ENCODE measurements at places on chromosomes 12 and 14.

- no peak for DNase-seq
Measured at GRCh38 chr12:27828196-27828595, 48.2 kb upstream of the MANSC4 start.

- no peak for DNase-seq
Measured at GRCh38 chr12:52551216-52551865, 1.6 kb downstream of the KRT71 start.

DNA sequence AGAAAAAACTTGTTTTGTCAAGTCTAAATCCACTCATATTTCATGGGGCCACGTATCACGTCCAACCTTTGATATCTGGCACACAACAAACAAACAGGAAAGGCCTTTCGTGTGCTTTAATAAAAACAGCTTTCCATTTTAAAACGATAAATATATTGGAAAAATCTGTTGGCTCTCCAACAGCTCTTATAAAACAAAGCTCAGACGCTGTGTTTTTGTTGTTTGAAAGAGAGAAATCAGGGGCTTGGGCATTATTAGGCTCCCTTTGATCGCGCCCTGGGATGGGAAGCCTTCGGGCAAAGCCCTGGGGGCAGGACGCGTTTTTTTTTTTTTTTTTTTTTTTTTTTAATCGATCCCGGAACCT lies 429 bp upstream of the PLEKHA5 start:
- DNase-seq: no peak

DNA sequence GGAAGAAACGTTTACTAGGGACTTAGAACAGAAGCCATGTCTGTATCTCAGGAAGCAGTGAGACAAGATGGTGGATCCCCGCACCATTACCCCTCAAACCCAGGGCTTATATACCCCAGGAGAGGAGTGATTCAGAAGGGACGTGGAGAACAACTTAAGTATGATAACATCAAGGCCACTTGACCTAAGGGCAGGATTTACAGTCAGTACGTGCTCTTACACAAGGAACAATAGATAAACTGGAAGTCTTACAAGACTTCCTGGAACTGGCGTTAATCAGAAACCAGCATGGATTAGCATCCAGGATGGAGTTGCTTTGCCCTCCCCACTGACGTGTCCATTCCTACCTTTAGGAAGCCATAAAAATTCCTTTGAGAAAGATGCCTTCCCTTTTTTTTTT lies 8.6 kb upstream of the ETFBKMT start:
- DNase-seq: peak; percentile 23

DNA sequence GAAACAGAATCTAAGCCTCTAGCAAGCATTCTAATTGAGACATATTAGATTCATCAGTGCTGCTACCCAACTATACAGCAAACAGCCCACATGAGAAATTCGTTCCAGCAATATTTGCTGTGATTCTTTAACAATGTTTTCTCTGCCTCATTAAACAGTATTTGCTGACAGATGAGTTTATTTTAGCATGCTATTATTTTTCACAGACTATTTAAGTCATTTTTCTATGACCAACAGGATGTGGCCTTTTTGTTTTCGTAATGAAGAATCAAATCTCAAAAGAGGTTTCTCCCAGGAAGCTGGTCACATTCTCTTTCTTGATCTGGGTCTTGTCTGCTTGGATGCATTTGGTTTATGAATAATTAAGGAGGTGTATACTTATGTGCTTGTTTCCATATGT lies 23.2 kb upstream of the SERPINA12 start:
- DNase-seq: no peak

DNA sequence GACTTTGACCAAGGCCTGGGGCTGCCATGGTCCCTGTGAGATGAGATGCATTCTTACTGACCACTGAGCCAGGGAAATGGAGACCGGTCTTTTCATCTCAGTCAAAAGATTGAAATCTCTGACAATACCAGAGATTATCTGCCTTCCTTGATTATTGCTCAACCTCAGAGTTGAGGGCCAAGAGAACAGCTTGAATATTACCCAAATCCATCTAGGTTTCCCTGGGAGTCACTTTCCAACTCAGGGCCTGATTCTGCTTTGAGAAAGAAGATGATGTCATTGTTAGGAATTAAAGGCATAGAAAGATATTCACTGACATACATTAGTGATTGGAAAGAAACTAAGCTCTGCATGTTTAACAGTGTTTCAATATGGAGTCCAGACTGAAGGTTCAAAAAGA lies 515.9 kb upstream of the TBX3 start:
- DNase-seq: no peak

DNA sequence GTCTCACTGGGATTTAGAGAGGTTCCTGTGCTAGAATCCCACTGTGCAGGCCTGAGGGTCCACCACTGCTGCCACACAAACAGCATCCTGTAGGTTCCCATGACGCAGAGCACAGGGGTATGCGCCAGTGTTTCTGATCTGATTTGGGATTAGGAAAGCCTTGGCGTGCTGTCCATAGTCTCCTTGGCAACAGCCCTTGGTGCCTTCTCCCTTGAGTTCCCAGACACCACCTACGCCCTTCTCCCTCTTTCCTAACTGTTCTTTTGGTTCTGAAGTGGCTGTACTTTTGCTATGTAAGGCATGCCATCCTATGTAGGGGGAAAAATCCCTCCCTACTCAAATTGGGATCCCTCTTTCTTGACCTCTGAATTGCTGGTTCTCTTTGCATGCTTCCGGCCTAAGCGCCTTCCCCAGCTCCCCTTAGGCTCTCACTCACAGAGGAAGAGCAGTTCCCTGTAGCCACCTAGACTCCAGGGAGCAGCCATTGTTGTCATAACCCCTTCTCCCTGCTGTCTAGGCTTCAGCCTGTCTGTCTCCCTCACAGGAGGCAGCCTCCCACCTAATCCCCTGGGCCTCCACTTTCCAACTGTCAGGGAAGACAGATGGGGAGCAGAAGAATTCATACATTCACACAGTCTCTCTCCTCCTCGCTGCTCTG lies 14.8 kb upstream of the RIC8B start:
- DNase-seq: no peak

DNA sequence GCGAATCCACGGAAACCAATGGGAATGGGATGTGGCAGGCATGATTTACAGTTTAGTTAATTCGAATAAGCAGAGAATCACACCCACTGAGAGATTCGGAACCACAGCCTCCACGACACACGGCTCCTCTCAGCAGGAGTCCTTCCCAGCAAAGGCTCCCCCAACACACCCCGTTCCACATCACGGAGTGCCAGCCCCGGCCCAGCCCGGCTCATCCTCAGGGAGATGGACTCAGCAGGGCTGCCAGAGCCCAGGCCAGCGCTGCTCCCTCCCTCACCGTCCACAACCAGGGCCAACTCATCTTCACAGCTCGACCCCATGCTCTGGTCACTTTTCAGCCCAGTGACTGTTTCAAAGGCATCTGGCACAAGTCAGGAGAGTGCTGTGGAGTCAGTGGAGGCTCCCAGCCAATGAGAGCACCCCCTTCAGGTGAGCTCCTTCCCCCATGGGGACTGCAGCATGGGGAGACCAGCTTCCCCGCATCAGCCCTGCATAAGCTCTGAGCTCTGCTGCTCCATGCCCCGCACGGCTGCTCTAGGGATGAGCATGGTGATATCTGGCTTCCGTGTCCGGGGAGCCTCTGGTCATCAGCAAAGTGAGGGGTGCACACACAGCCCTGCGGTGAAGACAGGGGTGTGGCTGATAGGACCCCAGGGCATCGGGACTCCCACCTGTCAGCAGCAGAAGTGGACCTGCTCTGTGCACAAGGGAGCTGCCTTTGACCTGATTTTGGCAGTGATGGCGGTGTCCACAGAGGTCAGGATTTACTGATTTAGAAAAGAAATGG lies 238.8 kb upstream of the SFSWAP start:
- no peak for DNase-seq

- DNase-seq: no peak
Measured at GRCh38 chr12:128871516-128871892, 18.2 kb downstream of the GLT1D1 start.

DNA sequence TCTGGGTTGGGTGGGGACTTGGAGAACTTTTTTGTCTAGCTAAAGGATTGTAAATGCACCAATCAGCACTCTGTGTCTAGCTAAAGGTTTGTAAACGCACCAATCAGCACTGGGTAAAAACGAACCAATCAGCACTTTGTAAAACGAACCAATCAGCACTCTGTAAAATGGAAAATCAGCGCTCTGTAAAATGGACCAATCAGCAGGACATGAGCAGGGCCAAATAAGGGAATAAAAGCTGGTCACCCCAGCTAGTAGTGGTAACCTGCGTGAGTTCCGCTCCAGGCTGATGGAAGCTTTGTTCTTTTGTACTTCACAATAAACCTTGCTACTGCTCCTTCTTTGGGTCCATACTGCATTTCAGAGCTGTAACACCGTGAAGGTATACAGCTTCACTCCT lies 1.7 kb upstream of the ACOT2 start:
- DNase-seq: no peak

DNA sequence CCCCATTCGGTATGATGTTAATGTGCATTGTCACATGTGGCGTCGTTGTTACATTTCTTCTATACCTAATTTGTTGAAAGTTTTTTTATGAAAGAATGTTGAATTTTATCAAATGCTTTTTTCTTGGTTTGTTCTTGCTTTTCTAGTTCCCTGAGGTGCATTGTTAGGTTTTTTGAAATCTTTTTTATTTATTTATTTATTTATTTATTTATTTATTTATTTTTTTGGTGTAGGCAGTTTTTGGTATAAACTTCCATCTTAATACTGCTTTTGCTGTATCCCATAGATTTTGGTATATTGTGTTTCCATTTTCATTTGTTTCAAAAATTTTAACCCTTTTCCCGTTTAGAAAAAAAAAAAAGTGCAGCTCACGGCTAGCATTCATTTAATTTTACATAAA lies 121.1 kb upstream of the HMGA2 start:
- DNase-seq: no peak

- DNase-seq: no peak
Measured at GRCh38 chr12:6090803-6091202, 33.7 kb downstream of the VWF start.

DNA sequence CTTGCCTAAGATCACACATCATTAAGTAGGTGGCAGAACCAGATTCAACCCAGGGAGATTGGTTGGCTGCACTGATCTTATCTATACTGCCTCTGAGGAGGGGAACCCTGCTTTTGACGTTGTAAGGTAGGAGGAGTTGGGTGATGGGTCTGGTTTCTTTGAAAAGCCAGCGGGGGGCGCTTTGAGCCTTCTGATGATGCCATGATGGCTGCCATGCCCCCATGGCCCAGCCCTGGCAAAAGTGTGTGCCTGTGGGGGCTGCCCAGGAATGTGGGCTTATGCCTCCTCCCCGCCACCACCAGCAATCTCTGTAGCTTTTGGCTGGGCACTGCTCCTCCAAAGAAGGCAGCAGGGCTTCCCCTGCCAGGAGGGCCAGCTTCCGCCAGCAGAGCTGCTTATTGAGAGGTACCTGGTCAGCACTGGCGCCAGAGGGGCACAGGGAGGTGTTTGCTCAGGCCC lies 224.3 kb downstream of the SLC41A2 start:
- DNase-seq: no peak

DNA sequence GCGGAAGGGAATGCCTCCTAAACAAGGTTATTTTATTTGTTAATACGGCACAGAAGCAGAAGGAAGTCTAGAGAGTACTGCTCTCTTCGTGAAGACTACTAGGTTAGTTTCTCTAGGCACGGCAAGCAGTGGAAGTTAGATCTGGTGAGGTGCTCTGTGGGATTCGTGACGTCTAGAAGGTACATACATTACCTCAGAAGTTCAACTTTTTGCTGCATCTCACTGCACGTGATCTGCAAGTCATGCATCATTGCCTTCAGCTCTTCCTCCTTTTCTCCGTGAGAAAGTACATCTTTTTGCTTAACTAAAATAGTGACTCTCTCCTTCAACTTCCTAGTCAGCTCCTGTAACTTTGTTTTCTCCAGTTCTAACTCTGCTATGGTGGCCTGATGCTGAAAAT lies 74.7 kb downstream of the NIN start:
- no peak for DNase-seq

DNA sequence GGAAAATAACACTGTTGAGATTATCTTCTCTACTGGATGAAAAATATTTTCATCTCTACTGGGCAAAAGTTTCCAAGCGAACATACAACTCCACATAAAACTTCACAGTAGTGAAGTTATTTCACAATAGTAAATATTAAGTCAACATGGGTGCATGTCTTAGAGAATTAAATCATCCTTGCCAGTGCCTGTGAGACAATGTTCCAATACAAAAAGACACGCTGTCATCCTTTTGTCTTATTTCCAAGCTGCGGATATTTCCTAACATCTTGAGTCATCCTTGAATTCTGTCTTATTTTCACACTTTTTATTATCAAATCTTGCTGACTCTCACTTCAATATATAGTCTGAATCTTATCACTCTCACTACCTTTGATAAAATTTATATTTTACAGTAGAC lies 142.9 kb upstream of the KITLG start:
- DNase-seq: no peak

DNA sequence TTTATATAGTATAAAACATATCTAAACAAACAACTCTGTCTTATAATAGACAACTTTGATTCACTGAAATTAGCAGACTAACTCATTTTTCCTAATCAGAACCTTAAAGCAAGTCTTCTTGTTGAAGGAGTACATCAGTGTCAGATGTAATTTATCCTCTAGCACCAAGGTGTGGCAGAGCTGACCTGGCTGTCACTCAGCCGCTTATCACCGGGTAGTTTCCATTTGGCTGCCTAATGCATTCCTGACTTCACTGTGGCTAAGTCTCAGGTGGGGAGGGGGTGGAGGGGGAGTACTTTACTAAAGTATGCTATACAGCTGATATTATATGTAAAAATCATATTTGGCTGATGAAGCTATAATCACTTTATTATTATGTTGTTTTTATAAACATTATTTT lies 339.9 kb upstream of the RGS6 start:
- DNase-seq: no peak

DNA sequence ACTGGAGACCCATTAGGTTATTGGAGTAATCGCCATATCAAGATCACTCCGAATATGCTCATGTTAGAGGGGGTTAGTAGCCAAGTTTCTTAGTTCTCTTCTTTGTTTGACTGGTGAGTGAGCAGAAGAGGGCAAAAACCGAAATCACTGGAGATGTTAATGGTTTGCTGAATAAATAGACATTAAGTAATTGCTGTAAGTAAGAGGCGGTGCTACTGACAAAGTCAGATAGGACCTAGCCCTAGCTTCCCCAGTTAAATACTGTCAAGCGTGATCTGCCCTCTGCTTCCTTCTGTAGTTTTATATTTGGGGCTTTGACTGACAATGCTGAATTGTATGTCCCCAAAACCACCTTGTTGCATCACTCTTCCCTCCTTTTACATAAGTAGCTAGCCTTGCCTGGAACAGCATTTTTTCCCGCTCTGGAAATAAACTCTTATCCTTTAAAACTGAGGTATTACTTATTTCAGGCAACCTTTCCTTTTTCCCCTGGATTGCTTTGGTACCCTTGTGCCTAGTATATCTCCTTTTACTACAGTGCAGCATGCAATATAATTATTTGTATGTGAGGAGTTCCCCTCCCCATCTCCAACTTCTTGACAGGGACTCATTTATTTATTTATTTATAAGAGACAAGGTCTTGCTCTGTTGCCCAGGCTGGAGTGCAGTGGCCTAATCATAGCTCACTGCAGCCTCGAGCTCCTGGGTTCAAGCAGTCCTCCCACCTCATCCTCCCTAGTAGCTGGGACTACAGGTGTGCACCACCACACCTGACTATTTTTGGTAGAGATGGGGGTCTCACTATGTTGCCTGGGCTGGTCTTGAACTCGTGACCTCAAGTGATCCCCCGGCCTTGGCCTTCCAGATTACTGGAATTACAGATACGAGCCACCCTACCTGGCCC lies 1.4 kb downstream of the SNRPF start:
- no peak for DNase-seq

- DNase-seq: no peak
Measured at GRCh38 chr12:62732861-62733427, 202.0 kb downstream of the PPM1H start.
